ENCODE measurements at places on chromosomes 6 and 20. TPM values are rescaled to one million over a fixed set of nuclear protein-coding genes. Genes with fewer than 3 reads are reported as not detected.
A peak's percentile ranks its signal among the peaks of the same experiment; 100 is the strongest.

DNA sequence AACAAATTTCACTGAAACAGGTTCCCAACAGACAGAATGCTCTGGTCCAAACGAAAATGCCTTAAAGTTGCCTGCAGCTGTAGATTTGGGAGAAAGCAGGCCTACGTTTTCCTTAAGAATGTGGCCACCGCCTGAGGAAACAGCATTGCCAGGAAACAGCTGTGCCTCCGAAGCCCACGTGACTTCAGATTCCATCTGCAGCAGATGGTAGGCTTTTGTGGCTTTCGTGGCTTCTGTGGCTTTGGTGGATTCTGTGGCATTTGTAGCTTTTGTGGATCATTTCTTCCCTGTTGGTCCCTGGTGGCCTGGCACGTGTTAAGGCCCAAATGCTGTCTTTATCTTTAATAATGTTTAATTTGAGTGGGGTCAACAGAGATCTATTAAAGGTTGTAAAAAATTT lies 222.9 kb downstream of the TTLL2 start:
- DNase-seq, result peak; percentile 26

- no peak for DNase-seq
Observed at GRCh38 chr20:63044605-63045004, 37.8 kb upstream of the BHLHE23 start.

- peak; percentile 8 for DNase-seq
Observed at GRCh38 chr6:38871741-38872568, 156.8 kb downstream of the DNAH8 start.

- no peak for DNase-seq
Observed at GRCh38 chr20:19937218-19937617, 79.9 kb upstream of the NAA20 start.

DNA sequence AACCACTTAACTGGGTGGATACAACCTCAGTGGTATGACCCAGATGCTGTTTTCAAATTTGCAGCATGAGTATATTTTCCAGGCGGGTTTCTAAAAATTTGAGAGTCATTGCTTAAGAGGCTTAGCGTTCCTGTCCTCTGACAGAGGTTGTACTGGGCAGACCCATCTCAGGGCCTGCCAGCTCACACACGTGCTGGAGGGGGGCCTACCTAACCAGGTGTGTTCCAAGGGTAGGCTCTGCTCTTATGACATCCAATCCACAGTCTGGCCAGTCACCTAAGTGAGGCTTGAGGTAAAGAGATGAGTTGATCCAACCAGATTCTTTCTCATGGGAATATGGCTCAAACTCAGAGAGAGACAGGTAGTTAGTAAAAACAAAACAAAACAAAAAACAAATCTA lies 1.3 kb downstream of the LYRM4 start:
- no peak for DNase-seq

DNA sequence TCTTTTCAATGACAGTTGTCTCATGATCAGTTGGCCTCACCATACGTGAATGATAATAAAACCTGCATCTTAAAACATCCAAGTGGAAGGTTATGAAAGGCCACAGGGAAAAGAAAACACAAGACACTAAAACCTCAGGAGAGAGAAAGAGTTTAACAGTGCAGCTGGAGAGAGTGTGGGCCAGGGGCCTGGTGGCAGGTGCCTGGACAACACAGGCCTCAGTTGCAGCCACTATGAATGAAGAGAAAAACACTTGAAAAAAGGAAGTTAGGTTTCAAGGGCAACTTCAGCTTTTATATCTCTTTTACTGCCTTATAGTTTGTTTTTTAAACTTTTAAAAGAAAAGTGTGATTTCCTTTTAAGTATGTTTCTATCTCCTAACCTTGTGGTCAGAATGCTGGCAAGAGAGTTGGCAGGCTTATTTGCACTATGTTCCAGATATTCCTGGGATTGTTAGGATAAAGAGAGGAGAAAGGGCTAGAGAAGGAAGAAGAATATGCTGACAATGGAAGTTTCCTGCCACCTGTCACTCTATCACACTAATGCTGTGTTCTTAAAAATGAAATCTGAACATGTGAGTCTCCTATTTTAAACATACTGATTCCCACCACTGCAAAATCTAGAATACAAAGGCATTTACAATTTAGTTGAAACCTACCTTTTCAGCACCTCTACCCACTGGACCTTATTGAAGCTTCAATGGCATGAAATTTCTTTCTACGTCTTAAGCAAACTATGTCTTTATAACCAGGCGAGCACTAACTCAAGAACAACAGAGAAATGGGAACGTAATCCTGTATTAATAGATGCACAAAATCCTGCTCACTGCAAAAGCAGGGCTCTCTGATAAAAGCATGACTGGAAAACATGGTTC lies 222.4 kb downstream of the CD83 start:
- DNase-seq, result no peak

CLPSL2 gene
- not detected for polyA plus RNA-seq

DOK5 gene
- 29.0 TPM for polyA plus RNA-seq

TMEM244 gene
- 0.27 TPM for polyA plus RNA-seq

All from forelimb muscle (tissue), 1 donor.